ENCODE measurements at places on chromosomes 4 and X.

DNA sequence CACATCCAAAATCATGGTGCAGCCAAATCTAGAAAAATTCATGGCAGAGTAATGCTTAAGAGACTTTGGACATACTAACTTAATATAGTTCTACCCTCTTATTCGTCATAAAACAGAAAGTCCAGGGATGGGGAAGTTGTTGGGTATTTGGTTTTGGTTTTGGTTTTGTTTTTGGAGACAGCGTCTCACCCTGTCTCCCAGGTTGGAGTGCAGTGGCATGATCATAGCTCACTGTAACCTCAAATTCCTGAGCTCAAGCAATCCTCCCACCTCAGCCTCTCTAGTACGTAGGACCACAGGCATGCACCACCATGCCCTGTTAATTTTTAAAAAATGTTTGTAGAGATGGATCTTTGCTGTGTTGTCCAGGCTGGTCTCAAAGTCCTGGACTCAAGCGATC lies 271.8 kb upstream of the TENM3 start:
- DNase-seq = no peak

- DNase-seq = no peak
Measured at GRCh38 chr4:4990329-4990728, 28.9 kb downstream of the CYTL1 start.

DNA sequence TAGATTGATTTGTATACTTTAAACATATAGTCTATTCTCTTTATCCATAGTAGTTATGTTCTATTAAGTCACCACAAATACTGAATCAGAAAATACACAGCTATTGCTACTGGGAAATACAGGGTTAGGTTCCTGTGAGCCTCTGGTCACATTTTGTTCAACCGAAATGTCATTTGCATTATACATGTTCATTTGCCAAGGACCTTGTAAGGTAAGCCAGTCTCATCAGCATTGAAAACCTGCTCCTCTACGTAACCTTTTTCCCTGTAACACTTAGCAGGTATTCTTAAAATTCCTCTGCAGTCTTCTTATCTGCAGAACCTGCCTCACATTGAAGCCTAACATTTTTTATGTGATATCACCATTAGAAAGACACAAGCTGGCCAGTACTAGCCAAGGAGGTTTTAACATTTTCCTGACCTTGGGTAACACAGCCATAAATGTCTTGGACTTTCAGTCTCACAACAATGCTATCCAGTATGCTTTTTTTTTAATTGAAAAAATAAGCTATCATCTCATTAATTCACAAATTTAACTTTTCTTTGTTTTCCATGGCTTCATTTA lies 765.7 kb upstream of the IGFBP7 start:
- DNase-seq = no peak

- DNase-seq = no peak
Measured at GRCh38 chrX:39174772-39175417, 373.6 kb downstream of the MID1IP1 start.

DNA sequence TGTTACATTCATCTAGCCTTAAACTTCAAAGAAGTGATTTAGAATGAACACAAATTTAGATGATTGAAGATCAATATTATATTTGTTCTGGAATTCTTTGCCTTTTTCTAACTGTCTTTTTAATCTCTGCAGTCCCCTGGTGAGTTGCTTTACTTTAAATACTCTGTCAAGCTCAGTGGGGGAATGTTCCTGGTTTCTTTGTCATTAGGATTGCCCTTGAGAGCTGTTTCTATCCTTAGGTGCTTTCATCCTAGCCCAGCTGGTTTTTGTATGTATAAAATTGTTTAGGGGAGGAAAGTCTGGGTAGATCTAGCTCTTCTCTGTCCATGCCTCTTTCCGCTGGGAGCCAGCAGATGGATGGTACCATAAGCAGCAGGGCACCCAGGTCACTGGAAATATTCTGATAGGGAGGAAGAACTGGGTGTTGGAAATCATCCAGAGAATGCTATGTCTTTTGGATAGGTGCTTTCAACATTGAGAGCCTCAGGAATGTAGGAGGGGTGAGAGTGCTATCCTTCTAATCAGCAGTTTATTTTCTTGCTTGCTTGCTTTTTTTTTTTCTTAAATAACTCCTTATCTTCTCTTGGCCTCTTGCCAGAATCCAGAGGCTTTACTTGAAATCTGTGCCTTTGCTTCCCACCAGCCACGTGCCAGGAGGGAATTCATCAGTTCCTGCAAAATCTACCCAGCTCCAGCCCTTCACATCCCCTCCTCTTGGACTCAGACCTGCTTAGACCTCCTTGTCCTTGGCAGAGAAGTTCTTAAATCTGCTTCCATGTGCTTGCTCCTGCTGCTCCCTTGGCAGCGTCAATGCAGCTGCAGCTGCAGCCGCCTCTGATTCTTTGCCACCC lies 215.3 kb upstream of the ANXA3 start:
- DNase-seq = no peak

DNA sequence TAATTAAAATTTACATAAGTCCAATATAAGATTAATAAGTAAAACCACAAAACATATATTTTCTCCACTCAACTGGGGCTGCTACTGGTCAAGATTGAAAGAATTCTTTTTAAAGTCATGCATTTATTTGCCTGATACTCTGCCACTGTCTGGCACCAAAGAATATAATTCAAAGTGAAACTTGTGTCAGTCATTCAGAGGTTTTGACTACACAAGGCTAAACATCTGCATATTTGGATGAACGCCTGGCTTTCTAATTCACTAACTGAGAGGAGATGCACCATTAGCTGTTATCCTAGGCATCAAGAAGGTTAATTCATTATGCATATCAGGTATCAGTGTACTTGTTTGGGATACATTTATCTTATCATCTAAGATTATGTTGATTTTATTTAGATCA lies 598.5 kb downstream of the CENPC start:
- peak; percentile 73 for DNase-seq

- no peak for DNase-seq
Measured at GRCh38 chr4:128675083-128675482, 134.4 kb upstream of the JADE1 start.

- no peak for DNase-seq
Measured at GRCh38 chr4:38728631-38729141, 54.1 kb downstream of the TLR10 start.

- peak; percentile 7 for DNase-seq
Measured at GRCh38 chr4:53015681-53016080, 153.6 kb downstream of the RASL11B start.

DNA sequence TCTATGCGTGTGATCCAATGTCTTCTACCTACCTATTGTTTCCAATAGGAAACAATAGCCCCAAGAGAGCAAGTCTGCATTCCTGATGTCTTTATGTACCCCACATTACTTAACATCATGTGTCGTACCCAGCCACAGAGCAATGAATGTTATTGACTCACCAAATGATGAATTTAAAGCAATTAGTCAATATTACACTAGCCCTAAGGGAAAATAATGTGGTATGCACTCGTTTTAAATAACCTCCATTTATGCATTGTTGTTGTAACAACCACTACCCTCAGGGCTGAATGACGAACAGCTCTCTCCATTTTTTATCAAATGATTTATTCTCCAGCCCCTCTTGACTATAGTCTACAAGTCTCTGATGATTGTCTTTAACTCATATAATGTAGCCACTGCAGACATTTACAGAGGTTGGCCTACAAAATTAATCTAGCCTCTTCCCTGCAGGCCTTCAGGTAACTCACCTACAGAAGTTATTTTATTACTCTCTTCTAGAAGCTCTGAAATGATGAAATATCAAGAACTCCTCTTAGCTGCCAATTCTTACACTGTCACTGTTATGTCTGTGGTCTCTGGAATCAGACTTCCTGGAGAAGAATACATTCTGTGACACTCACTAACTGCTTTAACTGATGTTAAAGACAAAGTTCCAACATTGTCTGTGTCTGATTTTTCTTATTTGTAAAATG lies 601.7 kb upstream of the GRIA3 start:
- no peak for DNase-seq

DNA sequence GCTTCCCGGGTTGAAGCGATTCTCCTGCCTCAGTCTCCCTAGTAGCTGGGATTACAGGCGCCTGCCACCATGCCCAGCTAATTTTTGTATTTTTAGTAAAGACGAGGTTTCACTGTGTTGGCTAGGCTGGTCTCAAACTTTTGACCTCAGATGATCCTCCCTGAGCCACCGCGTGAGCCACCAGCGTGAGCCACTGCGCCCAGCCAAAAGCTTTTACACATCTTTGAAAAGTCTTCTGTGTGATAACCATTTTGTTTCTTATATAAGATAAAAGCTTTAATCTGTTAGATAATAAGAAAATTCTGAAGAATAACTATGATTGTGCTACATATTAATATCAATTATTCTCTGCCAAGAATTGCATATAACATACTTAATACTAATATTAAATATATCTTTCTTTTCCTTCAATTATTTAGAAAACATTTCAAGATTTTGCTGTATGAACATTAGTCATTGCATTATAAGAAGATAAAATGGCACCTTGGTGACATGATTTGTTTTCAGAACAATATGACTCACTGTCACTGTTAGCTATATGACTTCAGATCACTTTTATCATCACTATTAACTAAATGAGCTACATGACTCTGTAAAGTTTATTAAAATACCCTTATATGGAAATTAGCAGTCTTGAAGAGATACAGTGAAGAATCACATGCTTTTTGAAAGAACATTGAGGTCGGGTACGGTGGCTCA lies 33.4 kb downstream of the RUFY3 start:
- no peak for DNase-seq

DNA sequence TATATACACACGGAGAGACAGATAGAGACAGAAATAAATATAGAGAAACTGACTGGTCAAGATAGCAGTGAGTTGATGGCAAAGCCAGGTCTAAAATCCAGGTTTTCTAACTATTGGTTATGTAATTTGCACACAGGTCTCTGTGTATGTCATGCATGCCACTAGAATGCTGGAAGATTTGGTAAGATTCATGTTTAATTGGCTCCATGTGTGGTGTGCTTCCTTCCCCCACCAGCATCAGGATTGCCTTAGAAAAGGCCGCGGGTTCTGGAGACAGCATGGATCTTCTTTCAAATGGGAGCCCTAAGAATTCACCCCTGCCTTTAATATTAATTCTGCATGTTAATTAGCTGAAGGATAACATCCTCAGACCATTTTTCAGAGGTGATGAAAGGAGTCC lies 31.3 kb downstream of the HAND2 start:
- DNase-seq = no peak

- DNase-seq = no peak
Measured at GRCh38 chr4:118816538-118817177, 19.3 kb downstream of the SEC24D start.

DNA sequence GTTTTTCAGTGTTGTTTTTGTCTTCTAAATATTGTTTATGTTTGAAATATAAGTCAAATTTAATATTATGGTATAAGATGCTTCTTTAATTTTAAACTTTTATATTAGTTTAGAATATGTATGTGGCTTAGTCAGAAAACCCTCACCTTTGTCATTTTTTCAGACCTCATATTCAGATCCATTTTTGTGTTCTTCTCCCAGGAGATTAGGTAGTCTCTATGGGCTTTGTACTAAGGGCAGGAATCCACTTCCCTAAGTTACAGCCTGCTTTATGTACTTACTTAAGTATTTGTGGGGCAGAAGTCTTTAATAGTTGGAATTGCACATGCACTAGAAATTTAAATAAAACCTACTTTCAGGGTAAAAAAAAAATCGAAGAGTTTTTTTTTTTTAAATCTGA lies 63.5 kb upstream of the TENM3 start:
- no peak for DNase-seq

GRCh38 chrX:40538406-40538805 lies 42.4 kb upstream of the ATP6AP2 start:
- DNase-seq = no peak

DNA sequence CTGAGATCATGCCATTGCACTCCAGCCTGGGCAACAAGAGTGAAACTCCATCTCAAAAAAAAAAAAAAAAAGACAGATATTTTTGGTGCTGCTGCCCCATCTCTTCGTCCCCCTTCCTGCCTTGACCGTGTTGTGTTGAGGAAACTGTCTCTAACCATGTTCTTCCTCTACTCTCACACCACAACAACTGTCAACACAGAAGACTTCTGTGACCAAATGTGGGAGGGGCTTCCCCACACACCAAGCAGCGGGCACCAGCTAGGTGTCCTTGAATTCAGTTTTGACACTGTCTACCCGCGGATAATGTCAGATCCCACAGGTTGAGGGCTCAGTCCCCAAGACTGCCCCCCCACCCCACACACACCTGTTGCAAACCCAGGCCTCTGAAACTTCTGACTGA lies 104.7 kb upstream of the BCOR start:
- no peak for DNase-seq

DNA sequence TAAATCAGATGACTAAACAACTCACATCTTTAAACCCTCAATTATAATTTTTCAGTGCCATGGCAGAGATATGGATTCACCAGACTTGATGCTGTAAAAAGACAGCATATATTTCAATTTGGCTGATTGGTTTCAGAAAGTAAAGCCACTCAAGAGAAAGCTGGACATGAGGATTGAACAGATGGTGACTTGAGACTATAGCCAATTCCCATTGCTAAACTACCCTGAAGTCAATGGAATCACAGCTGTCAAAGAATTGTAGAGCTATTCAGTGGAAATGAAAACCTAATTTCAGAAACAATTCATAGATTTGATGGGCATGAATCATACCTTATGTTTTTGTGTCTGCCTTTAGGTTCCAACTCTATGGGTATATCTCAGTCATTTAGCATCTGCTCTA lies 510.6 kb upstream of the BOD1L1 start:
- DNase-seq = no peak

DNA sequence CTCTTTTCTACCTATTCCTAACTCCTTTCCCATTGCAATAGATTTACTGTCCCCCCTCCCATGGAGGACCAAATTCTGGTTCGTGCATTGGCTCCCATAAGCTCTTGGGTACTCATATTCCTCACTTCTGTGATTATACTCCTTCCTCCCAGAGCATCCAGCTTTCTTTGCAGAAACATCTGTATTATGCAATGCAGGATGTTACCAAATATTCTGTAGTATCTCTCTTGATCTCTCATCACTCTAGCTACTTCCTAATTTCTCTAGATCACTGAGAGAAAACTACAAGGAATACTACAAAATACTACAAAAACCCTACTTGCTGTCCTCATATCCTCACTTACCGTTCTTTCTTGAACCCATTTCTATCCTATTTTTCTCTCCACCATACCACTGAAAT lies 395.9 kb upstream of the HS3ST1 start:
- DNase-seq = no peak

DNA sequence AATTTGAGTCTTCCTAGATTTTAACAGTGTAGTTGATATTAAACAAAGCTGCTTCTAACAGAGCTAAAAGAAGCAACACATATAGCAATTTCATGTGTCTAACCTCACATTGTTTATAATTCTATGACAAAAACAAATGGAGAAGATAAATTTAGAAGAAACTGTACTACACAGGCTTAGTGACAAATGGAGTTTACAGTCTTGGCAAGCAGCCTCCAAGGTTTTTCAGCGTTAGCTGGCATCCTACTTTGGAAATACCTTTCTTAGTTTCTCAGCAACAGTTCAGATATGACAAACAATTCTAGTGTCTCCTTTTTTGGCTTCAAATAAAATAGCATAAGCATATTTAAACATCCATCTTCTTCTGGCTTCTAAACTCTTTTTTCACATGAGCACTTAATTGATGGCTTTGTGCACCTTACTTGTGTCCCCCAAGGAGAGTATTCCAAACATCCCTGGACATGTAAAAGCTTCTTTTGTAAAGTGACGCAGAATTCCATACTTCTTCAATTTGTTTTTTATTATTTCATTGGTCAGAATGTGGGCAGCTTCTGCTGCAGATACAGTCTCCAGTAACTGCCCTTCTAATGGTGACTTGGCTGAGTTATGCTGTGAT lies 249.8 kb downstream of the ANTXR2 start:
- no peak for DNase-seq

- DNase-seq = no peak
Measured at GRCh38 chrX:11558972-11559371, 106.7 kb downstream of the ARHGAP6 start.

- no peak for DNase-seq
Measured at GRCh38 chr4:42330002-42330592, 67.2 kb upstream of the SHISA3 start.
